ENCODE measurements at places on chromosomes 6 and 20.
A peak's percentile ranks its signal among the peaks of the same experiment; 100 is the strongest.

GRCh38 chr6:157538168-157538567 lies 157.2 kb downstream of the ZDHHC14 start:
- DNase-seq = no peak

- no peak for DNase-seq
These were observed 750.1 kb downstream of the COL12A1 start for GRCh38 chr6:74455786-74456185.

DNA sequence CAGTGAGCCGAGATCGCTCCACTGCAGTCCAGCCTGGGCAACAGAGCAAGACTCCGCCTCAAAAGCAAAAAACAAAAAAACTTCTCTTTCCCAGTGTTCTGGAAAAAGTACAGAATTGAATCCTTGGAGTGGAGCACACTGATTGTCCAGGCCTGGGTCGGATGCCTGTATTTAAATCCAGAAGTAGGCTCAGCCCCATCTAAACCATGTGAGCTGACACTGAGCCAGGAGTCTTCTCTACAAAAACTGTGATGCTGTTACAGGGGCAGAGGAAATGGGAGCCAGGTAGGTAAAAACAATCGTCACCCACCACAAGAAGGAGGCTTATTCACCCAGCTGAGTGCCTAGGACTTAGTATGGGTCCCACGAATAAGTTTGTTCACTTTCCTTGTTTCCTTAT lies 43.0 kb upstream of the PTPN1 start:
- DNase-seq = peak; percentile 53

DNA sequence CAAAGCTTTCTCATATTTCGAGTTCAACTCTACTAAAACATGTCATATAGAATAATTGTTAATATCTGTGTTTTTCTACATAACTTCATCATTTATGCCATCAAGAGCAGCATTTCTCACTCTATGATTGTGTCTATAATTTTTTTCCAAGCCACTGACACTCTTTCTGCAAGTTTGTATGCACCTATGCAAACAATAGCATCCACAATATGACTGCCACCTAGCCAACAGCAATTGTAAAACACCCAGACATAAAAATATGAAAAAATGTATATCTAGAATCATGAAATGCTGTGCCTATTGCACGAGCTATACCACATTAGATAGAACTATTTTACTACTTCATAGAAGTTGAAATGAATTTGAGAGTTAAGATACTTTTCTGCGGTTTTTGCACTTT lies 286.5 kb upstream of the MARCKS start:
- DNase-seq = no peak

- no peak for DNase-seq
These were observed 53.1 kb upstream of the FAM83D start for GRCh38 chr20:38873050-38873581.

GRCh38 chr6:95978230-95978629 lies 37.5 kb upstream of the FUT9 start:
- no peak for DNase-seq

DNA sequence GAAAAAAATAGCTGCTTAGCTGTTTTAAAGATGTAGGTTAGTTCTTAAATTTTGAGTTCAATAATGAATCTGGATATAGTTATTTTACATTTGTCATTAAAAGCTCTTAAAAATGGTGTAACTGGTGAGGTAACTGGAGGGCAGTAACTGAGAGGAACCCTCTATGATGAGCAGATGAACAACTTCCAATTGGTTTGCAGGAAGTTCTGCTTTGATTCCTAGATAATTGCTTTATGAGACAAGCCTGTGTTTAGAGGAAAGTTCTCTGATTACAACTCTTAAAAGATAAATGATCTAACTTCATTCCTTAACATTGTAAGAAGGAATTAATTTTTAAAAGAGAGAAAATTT lies 8.5 kb downstream of the MYLIP start:
- no peak for DNase-seq

DNA sequence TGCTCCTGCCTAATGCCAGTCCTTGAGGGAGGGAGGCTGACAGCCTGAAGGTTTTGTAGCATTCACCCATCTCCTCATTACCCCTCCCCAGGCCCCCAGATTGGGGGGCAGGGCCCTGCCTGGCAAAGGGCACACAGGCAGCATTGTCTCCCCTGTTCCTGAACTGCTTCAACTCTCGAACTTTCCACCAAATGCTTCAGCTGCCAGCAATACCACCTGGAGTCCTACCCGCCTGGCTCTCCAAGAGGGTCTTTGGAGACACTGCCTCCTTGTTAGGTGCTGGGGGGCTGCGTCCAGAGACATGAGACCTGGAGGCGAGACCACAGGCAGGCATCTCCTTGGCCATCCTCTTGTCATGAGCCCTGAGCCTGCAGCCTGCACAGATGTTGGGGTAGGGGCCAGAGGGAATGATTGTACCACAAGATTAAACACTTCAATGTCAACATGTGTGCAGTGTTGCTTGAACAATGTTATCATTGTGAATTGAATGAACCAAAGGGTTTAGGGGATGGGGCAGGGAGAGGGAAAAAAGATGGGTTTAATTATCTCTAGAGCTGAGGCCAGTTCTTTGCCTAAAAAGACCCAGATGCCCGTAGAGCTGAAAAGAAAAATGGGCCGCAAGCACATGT lies 25.0 kb downstream of the BMP7 start:
- DNase-seq = no peak

DNA sequence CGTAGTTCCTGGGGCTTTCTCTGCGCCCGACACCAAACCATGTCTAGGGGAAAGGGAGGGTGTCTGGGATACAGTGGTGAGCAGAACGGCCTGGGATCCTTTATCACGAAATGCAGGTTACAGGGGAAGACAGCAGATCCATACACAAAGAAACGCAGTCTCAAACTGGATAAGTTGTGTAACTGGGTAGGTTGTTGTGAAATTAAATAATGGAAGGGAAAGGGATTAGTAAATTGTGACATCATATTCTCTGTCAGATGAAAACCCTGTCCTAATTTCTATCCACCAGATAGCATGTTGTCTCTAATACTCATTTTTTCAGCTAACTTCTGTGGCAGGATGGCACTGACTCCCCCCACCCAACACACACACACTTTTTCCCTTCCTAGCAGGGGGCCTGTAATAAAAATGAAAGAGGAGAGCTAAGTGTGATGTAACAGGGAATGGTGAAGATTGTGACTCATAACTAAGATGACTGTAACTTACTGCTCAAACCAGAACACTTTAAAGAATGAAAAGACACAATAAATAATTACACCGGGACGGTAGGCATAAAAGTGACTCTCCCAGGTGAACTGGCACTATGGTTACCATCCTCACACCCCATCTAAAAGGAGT lies 769 bp upstream of the TRPC4AP start:
- no peak for DNase-seq

- DNase-seq = no peak
These were observed 19.0 kb downstream of the DLL1 start for GRCh38 chr6:170271771-170272314.

- DNase-seq = no peak
These were observed 46.0 kb downstream of the RNF217 start for GRCh38 chr6:125008261-125008703.

DNA sequence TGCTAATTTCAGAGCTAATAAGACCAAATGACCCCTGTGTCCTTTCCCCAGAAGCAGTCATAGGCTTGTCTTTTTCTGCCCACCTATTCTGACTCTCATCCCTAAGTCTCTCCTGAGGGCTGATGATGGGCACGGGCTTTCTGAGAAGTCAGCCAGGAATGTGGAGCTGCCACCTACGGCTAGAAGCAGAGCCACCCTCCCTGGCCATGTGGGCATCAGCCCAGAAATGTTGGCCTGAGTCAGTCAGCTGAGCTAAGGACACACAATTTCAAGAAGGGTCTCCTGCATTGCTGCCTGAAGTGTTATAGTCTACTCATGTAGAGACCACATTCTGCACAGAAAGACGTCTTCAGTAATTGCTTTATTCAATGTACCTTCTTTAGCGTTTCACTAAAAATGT lies 17.1 kb downstream of the MYLIP start:
- no peak for DNase-seq

GRCh38 chr6:123117145-123117908 lies 121.3 kb downstream of the CLVS2 start:
- DNase-seq = no peak
